ENCODE measurements at places on chromosomes 2 and 18.
A peak's percentile ranks its signal among the peaks of the same experiment; 100 is the strongest.

- no peak for DNase-seq
Observed at GRCh38 chr2:195009202-195009601, 647.8 kb upstream of the SLC39A10 start.

DNA sequence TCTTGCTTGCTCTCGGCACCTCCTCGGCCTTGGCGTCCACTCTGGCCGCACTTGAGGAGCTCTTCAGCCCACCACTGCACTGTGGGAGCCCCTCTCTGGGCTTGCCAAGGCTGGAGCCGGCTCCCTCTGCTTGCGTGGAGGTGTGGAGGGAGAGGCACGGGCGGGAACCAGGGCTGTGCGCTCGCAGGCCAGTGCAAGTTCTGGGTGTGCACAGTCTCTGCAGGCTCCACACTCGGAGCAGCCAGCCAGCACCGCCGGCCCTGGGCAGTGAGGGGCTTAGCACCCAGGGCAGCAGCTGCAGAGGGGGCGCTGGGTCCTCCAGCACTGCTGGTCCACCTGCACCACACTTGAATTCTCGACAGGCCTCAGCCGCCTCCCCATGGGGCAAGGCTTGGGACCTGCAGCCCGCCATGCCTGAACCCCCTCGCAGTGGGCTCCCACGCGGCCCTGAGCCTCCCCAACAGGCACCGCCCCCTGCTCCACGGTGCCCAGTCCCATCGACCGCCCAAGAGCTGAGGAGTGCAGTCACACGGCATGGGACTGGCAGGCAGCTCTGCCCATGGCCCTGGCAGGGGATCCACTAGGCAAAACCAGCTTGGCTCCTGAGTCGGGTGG is 411.2 kb upstream of the CHAC2 start:
- no peak for DNase-seq

- DNase-seq, result no peak
Observed at GRCh38 chr2:210227290-210228088, 2.2 kb upstream of the ACADL start.

GRCh38 chr2:203510256-203510940 is 24.7 kb downstream of the RAPH1 start:
- DNase-seq, result no peak

DNA sequence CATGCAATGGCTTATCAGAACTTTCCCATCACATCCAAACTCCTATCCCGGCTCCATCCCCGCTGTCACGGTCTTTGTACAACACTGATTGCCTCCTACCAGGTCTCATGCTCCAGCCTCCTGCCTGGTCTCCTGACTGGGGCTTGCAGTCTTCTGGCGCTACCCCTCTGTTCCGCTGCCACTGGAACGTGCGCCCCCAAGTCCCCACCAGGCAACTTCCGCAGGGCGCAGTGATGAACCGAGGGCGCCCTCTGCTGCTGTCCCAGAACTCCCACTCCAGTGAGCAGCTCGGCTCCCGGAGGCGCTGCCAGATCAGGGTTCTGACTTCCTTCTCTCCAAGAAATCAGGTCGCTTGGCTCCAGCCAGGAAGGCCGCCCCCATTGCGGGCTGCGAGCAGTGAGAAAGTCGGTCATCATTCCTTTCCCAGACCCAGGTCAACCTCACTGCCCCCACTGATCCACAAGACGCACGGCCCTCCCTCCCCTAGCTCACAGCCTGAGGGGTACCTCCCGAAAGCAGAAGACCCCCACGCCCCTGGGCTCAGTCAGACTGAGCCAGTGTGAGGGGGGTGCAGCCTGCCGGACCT is 43.9 kb upstream of the RAB11FIP5 start:
- DNase-seq, result peak; percentile 76

DNA sequence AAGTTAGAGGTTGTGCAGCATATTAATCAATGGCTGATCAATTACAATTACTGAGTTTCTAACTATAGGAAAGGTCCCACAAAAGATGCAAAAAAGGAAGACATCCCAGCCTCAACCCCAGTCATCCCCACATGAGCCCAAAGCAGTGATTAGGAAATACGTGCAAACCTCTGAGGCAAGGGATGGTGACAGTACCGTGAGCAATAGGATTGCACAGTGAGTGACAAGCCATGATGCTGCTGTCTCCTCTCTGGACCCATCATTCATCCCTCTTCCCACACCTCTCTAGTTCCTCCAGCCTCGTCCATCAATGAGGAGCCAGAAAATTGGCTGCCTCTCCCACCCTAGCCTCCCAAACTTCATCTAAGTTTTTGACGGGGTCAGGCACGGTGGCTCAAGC is 4.0 kb upstream of the SLC11A1 start:
- DNase-seq, result no peak

GRCh38 chr2:68992933-68993332 is 18.5 kb downstream of the GKN1 start:
- no peak for DNase-seq

DNA sequence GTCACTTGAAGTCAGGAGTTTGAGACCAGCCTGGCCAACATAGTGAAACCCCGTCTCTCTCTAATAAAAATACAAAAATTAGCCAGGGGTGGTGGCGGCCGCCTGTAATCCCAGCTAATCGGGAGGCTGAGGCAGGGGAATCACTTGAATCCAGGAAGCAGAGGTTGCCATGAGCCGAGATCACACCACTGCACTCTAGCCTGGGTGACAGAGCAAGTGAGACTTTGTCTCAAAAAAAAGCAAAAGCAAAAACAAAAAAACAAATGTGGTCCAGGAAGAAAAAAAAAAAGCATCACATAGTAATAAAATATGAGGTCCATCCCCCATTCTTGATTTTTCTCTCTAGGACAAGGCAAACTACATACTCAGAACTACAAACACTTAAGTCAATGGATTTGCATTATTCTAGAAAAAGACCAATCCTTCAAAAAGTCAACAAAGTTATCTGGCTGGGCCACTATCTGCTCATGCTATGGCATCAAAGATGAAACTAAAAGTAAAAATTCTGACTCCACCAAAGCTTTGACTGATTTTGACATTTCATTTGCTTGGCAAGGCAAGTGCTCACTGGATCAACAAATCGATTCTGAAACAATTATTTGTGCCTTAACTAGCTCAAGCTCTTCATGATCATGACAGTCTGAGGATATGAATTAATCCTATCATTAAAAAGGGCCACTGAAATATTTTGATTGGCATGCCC is 28.4 kb downstream of the MEX3C start:
- no peak for DNase-seq

- no peak for DNase-seq
Observed at GRCh38 chr2:134260713-134261112, 6.8 kb downstream of the MGAT5 start.

DNA sequence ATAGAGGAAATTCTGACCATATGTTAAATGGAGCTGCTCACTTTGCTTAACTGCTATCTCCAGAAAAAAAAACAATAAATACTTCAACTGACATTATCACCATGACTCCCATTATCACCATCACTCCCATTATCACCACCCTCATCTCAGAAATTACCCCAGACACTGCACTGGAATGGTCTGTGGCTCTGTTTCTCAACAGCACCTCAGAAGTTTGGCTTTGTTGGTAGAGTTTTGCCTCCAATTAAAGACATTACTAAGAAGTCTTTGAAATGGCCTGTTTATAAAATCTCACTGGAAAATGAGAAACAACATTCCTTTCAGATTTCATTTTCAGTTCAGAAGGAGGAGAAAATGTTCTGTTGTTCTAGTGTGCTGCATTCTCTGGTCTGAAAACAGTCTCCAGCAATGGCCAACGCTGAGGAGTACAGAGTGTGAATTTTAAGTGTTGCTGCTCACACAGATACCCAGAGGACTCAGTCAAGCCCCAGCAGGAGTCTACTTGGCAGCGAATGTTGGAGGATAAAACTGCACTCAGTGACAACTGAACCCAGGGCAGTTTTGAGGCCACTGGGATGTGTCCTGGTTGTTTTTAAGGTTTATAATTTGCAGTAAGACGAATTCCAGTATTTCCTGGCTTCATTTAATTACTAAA is 364.5 kb upstream of the CDH2 start:
- DNase-seq, result no peak

DNA sequence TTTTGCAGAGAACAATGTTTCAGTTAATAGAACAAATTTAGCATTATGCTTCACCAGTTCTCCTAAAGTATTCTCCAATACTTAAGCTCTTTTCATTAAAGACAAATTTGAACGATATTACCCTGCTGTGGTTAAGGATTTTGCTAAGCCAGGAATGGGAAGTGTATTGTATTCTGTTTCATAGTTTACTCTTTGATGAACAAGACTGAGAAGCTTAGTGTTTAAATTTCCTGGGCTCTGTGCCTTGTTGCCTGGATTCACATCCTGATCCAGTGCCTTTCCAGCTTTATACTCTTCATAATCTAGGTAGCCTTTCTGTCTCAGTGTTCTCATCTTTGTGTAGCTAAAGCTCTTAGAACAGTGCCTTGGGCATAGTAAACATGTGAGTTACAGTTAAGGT is 58.6 kb upstream of the GLS start:
- DNase-seq, result no peak

GRCh38 chr2:146417942-146418341 is 1426.9 kb upstream of the ACVR2A start:
- no peak for DNase-seq

- no peak for DNase-seq
Observed at GRCh38 chr18:3140342-3140741, 79.4 kb downstream of the MYOM1 start.

GRCh38 chr2:16960579-16960978 is 294.9 kb upstream of the CYRIA start:
- no peak for DNase-seq

GRCh38 chr2:85648619-85649018 is 19.4 kb downstream of the SFTPB start:
- no peak for DNase-seq

GRCh38 chr2:3728104-3729054 is 25.0 kb downstream of the DCDC2C start:
- no peak for DNase-seq

DNA sequence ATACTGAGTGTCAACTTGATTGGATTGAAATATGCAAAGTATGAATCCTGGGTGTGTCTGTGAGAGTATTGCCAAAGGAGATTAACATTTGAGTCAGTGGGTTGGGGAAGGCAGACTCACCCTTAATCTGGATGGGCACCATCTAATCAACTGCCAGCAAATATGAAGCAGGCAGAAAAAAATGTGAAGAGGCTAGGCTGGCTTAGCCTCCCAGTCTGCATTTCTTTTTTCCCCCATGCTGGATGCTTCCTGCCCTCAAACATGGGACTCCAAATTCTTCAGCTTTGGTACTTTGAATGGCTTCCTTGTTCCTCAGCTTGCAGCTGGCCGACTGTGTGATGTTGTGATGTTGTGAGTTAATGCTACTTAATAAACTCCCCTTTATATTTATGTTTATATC is 577.4 kb downstream of the CPS1 start:
- DNase-seq, result no peak

GRCh38 chr2:227106845-227107759 is 56.9 kb downstream of the COL4A4 start:
- peak; percentile 29 for DNase-seq

DNA sequence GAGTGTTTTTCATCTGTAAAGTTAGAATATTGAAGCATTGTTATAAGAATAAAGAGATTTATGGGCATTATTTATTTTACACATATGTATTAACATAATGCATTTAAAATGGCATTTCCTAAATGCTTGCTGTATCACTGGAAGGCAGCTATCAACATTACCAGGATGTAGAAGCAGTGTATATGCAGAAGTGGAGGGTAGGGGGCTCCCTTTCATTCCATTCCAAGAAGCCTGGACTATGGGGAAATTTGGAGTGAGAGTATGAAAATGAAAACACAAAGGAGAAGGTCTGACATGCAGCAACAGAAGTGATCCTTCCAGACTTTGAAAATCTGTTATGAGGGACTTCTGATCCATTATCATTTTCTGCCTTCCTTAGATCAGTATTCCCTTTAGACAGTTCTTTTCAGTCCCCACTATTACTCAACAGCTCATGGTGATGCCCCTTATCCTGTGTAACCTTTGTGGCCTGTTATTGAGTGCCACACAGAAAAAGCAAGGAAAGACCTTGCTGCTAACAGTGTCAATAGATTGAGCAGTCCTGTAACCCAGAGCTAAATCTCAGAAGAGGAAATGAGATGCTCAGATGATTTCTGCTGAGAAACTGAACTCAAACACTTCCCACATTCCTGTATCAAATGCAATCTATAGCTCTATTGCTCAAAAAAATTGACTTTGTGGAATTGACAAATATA is 216.6 kb downstream of the HNMT start:
- no peak for DNase-seq

GRCh38 chr2:54158311-54158710 is 42.9 kb downstream of the ACYP2 start:
- DNase-seq, result no peak

DNA sequence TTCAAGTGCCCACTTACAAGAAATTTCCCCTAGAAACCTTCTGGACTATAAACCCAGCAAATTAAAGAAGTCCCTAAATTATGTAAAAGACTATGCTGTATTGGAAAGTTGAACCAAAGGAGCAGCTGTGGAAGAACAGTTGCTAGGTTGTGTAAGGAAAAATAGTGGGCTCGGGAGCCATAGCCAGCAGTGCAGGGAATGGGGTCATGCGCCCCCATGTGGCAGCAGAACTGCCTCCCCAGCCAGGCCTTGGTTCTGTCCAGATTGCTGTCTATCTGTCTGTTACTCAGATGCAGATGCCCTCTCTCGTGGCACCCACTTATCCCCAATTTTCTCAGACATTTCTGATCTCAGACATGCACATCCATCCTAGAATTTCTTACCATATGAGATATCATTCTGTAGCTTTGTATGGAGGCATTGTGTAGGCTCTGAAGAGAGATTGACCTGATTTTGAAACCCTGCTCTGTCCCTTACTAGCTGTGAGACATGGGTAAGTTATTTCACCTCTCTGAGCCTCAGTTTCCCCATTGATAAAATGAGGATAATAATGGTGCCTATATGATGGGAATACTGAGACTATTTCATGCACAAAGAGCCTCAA is 258.3 kb downstream of the SS18 start:
- DNase-seq, result peak; percentile 68

DNA sequence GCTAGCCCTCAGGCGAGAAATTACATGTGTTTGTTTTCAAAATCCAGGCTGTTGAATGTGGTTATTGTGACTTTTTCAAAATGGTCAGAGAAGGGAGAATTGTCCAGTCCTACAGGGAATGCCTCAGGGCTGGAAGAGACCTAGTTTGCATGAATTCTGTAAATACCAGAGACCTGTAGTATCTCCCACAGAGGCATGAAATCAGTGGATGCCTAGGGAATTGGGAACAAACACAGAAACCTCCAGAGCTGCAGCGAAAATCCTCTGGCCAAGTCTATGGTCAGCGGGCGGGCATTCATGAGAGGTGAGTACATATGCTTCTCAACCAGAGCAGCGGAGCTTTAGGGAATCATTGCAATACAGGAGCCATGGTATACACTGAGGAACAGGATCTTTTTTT is 1596.5 kb upstream of the NXPH2 start:
- DNase-seq, result no peak

- DNase-seq, result no peak
Observed at GRCh38 chr2:215874418-215874817, 138.9 kb downstream of the MREG start.
